Regular cardiac myocyte (primary cell): ENCODE measurements at places on chromosomes 4 and X. TPM values are rescaled to one million over a fixed set of nuclear protein-coding genes. Genes with fewer than 3 reads are reported as not detected.

TMSB15A gene
- total RNA-seq: 2.5 and 5.9 TPM in 2 replicates

ARMCX1 gene
- 45.4 and 63.1 TPM in 2 replicates for total RNA-seq

MMRN1 gene
- 3.4 and 3.8 TPM in 2 replicates for total RNA-seq

DDX3X gene
- 242 and 256 TPM in 2 replicates for total RNA-seq

STAP1 gene
- total RNA-seq: not detected in 2 replicates

CACNA1F gene
- total RNA-seq: 0.19 TPM in 1 of 2 replicates, not detected in the other

MAMLD1 gene
- 0.56 and 0.58 TPM in 2 replicates for total RNA-seq

PRRG3 gene
- not detected in 2 replicates for total RNA-seq

SSX2 gene
- not detected in 2 replicates for total RNA-seq

GAGE13 gene
- not detected in 2 replicates for total RNA-seq
